ENCODE measurements at places on chromosomes 11 and 22. TPM values are rescaled to one million over a fixed set of nuclear protein-coding genes. Genes with fewer than 3 reads are reported as not detected.

GRCh38 chr11:18972336-18972735 is 33.1 kb upstream of the MRGPRX1 start:
- DNase-seq, result no peak
- H3K4me3 ChIP-seq, result no peak overlapping the region
- no peaks in the 10 kb centered on the region for H3K27me3 ChIP-seq
- H3K4me1 ChIP-seq, result no peaks in the 10 kb centered on the region
- no peaks in the 10 kb centered on the region for H3K36me3 ChIP-seq
- H3K27ac ChIP-seq, result no peak overlapping the region

GRCh38 chr11:107957109-107957588 is 28.9 kb downstream of the RAB39A start:
- DNase-seq, result no peak
- H3K27ac ChIP-seq, result no peak overlapping the region
- H3K36me3 ChIP-seq, result no peaks in the 10 kb centered on the region
- no peaks in the 10 kb centered on the region for H3K4me1 ChIP-seq
- H3K4me3 ChIP-seq, result no peak overlapping the region

DNA sequence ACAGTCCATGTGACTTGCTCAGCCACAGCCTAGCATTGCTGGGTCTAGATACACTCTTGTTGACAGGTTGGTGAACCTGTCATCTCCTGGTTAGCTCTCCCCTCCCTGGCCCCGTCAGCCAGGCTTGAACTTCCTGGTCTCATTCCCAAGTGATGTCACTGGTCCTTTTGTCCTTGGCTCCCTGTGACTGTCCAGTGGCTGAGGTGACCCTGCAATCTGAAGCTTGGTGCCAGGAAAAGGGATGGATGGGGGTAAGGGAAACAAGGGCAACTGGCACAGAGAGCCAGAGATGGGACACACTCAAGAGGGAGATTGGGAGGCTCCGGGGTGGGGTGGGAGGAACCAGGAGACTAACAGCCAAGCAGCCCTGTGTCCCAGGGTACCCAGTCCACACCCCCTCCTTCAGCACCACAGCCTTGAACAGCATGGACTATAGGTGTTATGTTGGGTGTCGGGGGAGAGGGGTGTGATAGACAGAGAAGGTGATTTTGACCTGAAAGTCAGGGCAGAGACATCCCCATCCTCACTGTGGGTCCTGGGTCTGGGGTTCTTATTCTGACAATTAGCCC is 63.8 kb upstream of the THY1 start:
- H3K4me3 ChIP-seq, result no peak overlapping the region
- H3K27ac ChIP-seq, result no peak overlapping the region
- H3K4me1 ChIP-seq, result no peaks in the 10 kb centered on the region
- H3K27me3 ChIP-seq, result peaks cover 36% of the 10 kb centered on the region
- no peak for DNase-seq
- no peaks in the 10 kb centered on the region for H3K36me3 ChIP-seq

DNA sequence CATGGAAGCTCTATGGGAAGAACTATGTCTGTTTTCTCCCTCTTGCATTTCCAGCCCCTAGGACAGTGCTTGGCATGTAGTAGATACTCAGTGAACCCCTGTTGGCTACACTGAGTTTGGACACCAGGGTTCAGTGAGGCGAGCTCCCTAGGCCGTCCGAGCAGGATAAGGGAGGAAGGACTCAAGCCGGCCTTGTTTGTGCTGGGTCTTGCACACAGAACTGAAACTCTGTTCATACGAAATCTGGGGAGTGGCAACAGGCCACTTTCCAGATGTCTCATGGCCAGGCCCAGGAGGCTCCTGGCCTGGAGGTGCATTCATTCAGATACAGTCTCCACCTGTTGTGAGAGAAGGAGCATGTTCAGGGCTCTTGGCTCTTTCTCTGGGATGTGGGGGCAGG is 23.6 kb upstream of the LMO1 start:
- no peak overlapping the region for H3K4me3 ChIP-seq
- no peaks in the 10 kb centered on the region for H3K36me3 ChIP-seq
- H3K27me3 ChIP-seq, result peaks cover 6% of the 10 kb centered on the region
- no peaks in the 10 kb centered on the region for H3K4me1 ChIP-seq

The OR52E2 gene
- not detected for total RNA-seq

DNA sequence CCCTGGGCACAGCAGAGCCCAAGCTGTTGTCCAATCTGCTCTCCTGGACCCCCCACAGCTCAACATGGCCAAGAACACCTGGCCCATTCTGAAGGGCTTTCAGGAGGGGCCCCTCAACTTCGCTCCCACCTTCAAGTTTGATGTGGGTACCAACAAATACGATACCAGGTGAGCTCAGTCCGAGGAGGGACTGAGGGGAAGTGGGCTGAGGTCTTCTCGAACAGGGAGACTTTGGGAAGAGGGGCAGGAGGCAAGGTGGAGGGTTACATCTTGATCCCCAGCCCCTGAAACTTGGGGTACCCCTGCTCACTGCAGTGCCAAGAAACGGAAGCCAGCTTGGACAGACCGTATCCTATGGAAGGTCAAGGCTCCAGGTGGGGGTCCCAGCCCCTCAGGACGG is 5.4 kb downstream of the INPP5J start:
- no peak overlapping the region for H3K27ac ChIP-seq
- no peak overlapping the region for H3K4me3 ChIP-seq
- no peaks in the 10 kb centered on the region for H3K36me3 ChIP-seq

DNA sequence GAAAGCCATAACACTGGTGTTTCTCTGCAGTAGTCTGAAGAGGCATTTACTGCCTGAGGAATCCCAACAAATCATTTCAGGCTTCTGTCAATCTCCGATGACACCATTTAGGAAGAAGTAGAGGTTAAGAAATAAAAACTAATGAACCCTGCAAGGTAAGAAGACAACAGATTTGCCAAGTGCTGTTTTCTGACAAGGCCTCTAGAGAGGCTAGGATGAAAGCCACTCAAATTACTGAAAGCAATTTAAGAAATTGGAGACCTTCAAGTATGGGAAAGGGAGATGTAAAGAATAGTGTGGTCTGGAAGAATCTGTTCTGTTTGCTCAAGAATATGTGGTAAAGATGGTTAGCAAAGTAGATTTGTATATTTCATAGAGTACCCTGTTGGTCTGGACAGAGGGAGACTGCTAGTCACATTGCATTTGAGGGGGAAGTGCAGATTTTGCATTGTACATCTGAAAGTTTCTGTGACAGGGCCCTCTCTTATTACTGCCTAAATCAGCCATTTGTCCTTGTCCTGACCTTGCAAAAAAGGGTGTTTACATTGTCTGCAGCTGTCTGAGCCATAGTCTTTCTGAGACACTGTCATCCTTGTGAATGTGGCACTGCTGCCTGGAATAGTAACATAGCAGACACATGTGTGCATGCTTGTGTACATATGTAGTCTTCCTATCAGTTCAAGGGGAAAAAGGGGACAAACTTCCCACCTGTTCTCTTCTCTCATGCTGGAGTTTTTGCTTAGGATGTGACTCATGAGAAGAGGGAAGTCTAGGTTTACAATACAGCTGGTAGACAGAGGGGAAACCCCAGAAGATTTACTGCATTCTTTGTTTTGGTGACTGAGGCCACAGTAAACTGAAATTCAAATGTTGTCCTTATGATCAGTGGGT is 640.2 kb upstream of the KIRREL3 start:
- H3K36me3 ChIP-seq, result no peaks in the 10 kb centered on the region
- DNase-seq, result no peak
- no peaks in the 10 kb centered on the region for H3K27me3 ChIP-seq

DNA sequence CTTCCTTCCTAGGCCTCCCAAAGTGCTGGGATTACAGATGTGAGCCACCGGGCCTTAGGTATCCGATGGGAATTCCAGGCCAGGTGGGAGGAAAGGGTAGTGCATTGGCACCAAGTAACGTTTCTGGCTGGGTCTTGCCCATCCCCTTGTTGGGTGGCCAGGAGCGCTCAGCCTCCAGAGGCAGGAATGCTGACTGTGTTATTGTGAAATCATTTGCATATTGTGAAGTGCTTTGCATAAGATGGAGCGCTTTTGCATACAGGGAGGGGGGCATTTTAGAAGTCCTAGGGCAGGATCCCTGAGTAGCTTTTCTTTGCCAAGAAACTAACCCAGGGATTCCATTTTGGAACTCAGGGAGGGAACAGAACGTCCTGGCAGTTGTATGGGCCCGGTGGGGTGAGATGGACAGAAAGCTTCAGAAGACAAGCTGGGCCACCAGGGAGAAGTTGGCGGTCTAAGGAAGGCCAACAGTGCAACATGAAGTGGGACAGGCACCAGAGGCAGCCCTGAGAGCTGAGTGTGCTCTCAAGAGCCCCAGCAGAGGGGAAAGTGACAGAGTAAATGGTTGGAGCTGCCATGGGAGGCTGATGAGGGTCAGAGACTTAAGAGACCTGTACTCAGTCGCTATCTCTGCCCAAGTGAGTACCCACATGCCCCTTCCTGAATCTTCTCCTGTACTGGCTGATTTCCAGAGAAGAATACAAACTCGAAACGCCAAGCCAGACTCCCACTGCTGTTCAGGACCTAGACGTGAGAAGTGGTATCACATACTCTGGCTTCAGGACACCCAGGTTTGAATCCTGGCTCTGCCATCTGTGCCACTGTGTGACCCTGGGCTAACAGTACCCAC is 1.3 kb upstream of the SLC39A13 start:
- peak overlapping the region; percentile 79 for H3K27ac ChIP-seq
- peaks cover 16% of the 10 kb centered on the region for H3K36me3 ChIP-seq
- no peaks in the 10 kb centered on the region for H3K27me3 ChIP-seq
- H3K4me1 ChIP-seq, result peaks cover 33% of the 10 kb centered on the region
- DNase-seq, result peak; percentile 61
